ENCODE measurements at places on chromosomes 11 and 22.

DNA sequence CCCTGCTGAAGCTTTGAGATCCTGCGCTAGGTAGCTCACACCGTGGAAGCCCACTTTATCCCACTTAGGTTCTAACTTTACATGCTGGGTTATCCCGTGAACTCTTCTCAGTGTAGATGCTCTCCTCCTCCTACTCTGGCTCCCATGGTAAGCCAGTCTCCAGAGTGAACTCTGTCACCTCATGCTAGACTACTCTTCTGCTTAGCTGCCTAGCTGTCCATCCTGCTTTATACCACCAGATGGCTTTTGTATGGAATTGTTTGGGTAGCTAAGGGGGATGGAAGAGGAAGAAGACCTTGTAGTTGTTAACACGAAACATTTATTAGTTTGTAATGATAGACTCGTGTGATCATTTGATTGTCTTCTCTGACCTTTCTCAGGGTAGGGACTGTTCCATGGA, 46.8 kb downstream of the EMSY start:
- DNase-seq: no peak

GRCh38 chr11:70483077-70483861, 84.9 kb downstream of the CTTN start:
- no peak for DNase-seq

GRCh38 chr22:32775957-32776356, 25.5 kb upstream of the TIMP3 start:
- no peak for DNase-seq

DNA sequence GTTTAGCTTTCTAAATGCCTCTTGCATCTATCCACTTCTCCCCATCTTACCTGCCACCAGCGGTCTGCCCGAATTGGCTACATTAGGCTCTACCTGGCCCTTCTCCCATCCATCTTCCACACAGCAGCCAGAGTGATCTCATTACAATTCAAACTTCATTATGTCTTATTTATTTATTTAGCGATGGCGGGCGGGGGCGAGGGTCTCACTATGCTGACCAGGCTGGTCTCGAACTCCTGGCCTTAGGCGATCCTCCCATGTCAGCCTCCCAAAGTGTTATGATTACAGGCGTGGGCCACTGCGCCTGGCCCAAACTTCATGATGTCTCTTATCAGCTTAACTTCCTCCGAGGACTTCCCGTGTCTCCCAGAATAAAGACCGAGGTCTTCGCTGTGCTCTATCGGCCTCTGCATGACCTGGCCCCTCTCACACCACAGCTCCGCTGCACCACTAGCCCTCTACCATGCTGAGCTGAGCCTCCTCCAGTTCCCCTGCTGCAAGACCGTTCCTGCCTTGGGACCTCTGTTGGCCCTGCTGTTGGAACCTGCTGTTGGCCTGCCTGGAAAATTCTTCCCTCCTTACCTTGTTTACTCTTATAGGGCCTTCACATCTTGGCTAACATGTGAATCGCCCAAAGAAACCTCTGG, 870 bp upstream of the CTTN start:
- no peak for DNase-seq

- DNase-seq: no peak
Measured at GRCh38 chr11:61120706-61121191, 18.5 kb downstream of the CD5 start.

DNA sequence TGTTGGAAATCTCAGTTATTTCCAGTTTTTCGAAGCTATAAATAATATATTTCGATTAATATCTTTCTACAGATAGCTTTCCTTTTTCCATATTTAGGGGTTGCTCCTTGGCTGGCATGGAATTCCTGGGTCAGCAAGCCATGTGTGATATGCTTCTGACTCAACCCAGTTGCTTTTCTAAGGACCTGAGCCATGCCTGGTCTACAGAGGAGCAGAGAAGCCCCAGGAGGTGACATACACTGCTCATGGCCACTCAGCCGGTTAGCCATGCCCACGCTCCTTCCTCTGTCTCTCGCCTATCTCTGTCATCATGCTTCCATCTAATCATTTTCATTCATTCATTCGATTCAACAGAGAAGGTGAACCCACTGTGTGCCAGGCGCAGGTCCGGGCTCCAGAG, 23.2 kb upstream of the PDGFB start:
- no peak for DNase-seq

DNA sequence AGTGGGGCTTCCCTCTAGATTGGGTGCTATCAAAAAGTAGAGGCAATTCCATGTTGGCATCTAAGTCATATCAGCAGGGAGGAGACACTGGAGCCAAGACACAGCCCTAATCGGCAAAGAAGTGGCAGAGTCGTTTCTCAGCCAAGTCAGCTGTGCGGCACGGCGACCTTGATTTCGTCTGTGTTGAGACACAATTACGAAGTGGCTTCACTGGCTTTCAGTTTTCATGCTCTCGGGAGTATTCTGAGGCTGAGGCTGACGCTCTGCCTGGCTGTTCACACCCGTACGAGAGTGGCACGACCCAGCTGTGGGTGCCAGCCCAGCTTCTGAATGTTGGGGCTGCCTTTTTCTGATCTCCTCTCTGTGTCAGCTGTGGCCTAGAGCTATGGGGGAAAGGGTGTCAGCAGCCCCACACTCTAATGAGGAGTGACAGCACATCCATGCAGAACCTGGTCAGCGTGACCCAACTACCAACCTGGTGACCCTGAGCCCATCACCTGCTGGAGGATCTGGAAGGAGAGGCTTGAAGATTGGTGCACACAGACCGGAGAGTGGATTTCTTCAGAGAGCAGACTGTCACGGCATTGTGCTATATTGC, 105.7 kb upstream of the TMEM45B start:
- no peak for DNase-seq

GRCh38 chr11:110200241-110200640, 96.2 kb downstream of the RDX start:
- DNase-seq: no peak

DNA sequence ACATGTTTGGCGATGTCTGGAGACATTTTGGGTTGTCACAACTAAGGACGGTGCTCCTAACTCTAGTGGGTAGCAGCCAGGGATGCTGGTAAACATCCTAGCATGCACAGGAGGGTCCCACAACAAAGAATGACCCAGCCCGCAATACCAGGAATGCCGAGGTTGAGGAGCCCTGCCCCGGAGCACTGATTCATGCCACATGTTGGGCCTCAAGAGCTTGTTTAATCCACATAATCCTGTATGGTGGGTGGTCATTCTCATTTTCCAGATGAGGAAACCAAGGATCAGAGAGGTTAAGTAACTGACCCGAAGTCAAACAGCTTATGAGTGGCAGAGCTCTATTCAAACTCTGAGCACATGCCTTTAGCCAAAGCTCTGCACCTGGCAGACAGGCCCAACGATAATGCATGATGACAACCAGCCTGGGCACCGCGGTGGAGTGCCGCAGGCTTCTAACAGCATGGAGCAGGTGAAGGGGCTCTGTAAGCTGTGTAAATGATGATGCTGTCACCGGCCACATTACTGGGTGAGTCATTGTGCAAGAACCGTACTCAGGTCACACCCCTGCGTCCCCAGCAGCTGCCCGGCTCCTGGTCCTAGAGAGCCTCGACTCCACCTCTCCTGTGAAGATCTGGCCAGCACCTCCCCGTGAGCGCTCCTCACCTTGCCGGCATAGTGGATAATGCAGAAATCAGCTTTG, 58.6 kb downstream of the APOL1 start:
- no peak for DNase-seq

DNA sequence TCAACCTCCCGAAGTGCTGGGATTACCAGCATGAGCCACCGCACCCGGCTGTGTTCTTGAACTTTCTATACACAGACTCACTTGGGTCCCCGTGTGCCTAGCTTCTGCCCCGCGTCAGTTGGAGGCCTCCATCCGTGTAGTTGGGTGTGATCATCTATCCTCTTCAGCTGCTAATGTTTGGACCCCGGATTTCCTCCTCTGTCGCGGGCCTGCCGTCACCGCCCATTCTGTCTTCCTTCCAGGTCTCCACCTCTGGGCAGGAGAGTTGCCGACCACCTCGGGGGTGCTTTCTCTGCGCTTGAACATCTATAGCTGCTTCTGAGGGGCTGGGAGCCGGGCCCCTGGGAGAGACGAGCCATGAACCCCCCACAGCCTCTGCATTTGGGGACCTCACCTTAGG, 5.5 kb downstream of the CDC42EP1 start:
- DNase-seq: no peak

- DNase-seq: no peak
Measured at GRCh38 chr11:31655483-31655882, 145.9 kb downstream of the ELP4 start.

DNA sequence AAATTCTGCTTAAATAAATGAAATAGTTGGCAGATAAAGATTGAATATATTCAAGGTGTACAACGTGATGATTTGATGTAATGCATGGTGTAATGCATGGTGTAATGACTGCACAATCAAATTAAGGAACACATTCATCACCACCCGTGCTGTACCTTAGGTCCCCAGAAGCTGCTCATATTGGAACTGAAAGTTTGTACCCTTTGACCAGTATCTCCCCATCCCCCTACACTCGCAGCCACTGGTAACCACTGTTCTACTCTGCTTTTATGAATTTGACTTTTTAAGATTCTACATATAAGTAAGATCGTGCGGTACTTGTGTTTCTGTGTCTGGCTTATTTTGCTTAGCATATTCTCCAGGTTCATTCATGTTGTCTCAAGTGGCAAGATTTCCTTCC, 445.8 kb downstream of the OPCML start:
- no peak for DNase-seq

DNA sequence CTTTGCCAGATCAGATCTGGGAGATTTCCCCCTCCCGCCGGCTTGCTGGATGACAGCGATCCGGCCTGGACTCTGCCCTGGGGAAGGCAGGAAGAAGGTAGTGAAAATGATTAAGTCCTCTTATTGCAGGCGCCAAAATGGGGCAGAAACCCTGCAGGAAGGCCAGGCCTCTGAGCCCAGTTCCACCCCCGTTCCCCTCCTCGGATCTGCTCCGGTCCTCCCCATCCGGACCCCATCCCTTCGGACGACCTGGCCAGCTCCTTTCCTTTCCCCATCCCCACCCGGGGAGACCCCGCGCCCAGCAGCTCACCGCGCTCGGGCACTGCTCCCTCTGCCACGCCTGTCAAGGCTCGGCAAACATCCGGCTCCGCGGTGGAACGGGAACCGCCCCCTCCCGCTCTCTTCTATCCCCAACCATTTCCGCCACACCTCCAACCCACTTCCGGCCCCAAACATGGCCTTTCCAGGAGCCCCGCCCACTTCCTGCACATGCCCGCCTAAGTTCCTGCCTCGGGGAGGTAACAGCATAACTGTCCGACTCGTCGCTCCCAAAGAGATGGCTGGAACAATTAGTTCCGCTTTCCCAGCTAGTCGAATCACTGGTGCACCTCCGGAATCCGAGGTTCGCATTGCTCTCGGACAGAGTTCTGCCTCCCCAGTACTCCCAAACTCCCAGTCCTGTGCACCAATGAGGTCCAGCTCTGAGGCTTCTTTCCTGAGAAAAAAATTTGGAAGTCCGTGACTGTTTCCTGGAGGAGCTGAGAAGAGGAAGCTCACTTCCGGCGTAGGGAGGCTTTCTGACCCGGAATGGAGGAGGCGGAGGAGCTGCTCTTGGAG, at the start of the genes ARHGAP1 and ZNF408:
TSS of gene ARHGAP1 (minus strand) at position 379 of the 837 bp plus-strand sequence. CDS start 4,512 bp downstream, outside the sequence.
TSS of gene ZNF408 (plus strand) at position 791 of the 837 bp plus-strand sequence. CDS start at position 808, 17 bp downstream.
- peak; percentile 99 for DNase-seq

DNA sequence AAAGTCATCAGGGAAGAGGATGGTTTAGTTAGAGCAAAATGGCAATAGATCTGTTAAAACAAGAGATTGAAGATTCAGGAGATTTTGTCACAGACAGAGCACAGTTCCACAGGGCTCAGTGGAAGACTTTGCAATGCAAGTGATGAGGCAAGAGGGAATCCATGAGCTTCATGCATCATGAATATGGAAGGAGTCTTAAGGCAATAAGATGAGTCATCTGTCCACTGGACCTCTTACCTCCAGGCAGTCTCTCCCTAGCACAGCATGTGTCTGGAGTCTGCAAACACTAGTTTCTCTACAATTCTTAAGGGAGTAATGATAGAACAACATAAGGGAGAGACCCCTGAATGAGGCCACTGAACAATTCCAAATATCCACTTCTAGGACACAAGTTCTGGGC, 245.7 kb downstream of the NXPE2 start:
- DNase-seq: no peak

GRCh38 chr11:7056828-7057513, 31.8 kb upstream of the RBMXL2 start:
- no peak for DNase-seq

DNA sequence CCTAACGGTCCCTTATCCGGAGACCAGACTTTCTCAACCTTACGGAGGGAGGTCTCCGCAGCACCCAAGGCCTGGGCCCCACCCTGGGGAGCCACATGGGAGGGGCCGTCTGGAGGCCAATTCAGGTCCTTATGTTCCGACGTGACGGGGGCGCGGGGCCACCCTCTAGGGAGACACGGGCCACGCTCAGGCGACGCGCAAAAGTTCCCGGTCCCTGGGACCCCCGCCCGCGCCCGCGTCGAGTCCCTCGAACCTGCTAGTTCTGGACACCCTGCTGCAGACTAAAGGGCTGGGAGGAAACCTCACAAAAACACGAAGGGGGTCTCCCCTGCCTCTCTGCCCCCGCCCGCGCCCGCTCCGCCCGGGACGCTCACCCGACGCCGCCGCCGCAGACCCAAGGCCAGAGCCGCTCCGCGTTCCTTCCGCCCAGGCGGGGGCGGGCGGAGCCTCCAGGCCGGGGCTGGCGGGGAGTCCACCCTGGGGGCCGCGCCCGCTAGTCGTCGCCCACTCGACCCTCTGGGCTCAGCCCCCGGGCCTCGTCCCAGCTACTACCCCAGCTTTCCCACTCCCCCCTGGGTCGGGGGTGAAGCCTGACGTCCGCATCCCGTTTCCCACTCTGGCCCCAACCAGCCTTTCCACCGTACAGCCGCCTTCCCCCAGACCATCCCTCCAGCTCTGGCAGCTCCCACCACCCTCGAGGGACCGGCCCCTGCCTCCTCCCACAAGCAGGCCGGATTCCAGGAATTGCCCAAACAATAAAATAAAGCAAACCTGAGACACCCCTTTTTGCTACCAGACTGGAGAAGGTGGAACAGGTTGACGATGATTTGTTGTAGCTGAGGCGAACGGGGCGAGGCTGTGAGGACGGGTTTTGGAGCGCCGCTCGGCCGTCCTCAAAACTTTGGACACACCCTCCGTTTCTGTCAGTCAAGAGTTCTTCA, 2.7 kb downstream of the RNH1 start:
- no peak for DNase-seq

DNA sequence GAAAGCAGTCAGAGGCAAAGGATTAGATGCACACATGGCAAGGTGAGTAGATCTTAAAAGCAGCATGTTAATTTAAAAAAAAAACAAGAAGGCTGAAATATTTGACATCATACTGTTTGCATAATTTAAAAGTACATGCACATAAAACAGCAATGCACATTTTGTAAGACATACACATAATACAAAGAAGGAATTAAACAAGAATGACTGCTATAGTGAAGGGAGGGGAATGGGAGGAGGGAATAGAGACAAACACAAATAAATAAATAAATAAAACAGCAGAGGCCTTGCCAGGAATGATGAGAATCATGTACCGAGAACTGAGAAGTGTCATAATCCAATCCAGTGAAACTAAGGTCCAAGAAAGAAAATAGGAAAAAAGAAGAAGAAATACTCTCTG, 486.2 kb upstream of the API5 start:
- no peak for DNase-seq

DNA sequence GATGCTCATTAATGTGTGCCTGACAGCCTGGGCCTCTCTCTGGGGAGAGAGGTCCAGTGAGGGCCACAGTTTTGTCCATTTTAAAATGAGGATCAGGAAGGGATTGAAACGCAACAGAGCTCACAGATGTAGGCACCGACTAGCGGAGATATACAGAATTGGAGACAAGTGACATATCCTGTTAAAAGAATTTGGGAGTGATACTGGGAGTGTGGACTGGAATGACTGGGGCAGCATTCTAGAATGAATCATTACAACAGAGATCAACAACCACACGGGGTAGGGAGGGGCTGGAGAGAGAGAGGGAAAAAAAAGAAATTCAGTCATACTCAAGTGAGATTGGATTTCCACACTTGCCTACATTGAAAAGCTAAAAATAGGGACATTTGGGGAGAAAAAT, 2.5 kb upstream of the NCAM1 start:
- no peak for DNase-seq

Measured in activated T-cell treated with anti-CD3 and anti-CD28 coated beads for 1 hour (primary cell).